Activated CD8-positive, alpha-beta memory T cell treated with anti-CD3 and anti-CD28 coated beads, Interleukin-2, amount 10 ng/mL, durations not matched to agents 7 days and 5 days (primary cell): ENCODE measurements at places on chromosomes 11 and 22.
A peak's percentile ranks its signal among the peaks of the same experiment; 100 is the strongest.

GRCh38 chr22:45336971-45337431 lies 27.3 kb downstream of the FAM118A start:
- no peak for DNase-seq

DNA sequence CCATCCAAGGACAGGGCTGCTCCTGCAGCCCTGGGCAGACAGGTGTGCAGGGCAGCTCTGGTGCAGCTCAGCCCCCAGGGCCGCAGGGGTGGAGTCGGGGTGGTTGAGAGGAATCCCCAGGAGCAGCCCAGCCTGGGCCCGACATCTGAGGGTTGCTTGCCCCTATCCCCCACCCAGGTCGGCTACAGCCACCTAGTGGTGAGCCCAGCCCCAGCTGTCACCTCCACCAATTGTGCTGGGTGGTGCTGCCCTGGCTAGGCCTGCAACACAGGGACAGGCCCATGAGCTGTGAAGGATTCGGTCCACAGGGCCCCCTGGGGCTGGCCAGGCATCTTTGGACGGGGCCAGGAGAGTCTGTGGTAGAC lies 29.6 kb downstream of the RTN4R start:
- peak; percentile 88 for DNase-seq

DNA sequence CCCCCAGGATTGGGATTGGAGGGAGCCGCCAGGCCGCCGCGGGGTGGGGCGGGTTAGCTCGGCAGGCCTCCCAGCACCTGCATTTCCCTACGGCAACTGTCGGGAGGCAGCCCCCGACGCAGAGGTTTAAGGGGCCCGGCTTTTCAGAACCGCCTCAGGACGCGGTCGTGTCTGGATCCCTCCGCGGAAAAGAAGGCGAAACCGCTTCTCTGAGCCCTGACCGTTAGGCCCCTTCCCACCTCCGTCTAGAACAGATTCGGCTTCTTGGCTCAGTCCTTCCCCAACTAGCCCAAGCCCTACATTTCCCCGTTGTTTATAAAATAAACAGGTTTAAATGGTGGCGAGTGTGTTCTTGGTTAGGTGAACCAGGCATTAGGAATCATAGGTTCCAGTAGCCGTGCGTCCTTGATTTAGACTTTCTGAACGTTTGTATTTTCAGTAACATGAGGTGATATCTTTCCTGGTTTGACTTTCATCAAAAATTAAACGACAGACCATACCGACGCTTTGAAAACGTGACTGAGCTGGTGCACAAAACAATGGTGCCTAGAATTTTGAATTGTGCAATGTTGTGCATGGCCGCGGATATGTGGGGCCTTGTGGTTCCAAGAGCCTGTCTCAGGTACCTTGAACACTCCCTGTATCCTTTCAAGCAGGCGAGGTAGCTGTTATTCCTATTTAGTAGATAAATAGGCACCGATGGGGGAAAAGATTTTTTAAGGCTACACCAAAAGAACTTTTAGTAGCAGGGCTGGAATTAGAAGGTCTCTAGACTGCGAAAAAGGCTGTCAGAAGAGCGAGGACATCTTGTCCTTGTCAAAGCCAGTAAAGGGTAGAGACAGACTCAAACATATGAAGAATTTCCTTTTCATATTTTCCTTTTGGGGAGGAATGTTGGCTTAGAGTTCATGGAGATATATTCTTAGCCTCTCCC lies 1.2 kb upstream of the HSPA8 start:
- DNase-seq, result peak; percentile 75

- no peak for DNase-seq
Observed at GRCh38 chr11:75398906-75399305, 412 bp upstream of the RPS3 start.

GRCh38 chr11:64352099-64352994 lies 6.6 kb upstream of the RPS6KA4 start:
- no peak for DNase-seq

DNA sequence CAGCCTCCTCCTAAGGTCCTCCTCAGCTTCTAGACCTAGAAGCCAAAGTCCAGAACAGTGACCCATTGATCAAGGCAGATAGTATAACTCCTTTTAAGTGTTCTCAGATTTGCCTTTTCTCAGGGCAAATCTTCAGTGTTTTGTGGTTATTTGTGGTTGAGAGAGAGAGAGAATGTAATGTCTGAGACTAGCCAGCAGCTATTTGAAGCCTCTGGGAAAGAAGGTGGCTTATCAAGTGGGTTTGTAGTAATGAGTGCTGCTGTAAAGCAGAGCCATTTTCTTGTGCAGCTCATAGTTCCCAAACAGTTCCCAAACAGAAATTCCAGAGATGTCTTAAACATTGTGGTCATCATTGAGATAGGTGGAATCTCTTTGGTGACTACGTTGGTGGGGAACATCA lies 89.5 kb downstream of the RNF169 start:
- no peak for DNase-seq

- DNase-seq, result peak; percentile 68
Observed at GRCh38 chr11:132402071-132402684, 1031.8 kb downstream of the NTM start.

GRCh38 chr11:120610111-120610510 lies 98.6 kb downstream of the GRIK4 start:
- no peak for DNase-seq

DNA sequence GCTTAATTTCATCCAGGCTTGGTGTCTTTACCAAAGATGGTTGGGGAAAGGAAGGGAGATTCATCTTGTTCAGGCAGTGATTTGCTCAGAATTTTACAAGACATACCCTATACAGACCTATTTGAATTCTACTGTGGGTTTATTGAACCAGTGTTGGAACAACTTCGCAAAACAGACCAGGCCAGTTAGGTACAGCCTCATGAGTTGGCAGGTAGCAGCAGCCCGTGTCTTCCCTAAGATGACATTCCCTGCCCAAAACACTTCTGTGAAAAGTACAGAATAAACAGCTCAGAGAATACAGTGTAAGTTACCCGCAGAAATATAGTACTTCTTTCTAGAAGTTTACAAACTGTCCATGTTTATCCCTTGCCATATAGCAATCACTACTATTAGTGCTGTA lies 102.4 kb upstream of the GAL start:
- DNase-seq, result no peak

GRCh38 chr11:9952511-9953196 lies 288.8 kb downstream of the SWAP70 start:
- DNase-seq, result no peak
